Jurkat, Clone E6-1 (cell line): ENCODE measurements at places on chromosomes 13 and 19.
A peak's percentile ranks its signal among the peaks of the same experiment; 100 is the strongest.

DNA sequence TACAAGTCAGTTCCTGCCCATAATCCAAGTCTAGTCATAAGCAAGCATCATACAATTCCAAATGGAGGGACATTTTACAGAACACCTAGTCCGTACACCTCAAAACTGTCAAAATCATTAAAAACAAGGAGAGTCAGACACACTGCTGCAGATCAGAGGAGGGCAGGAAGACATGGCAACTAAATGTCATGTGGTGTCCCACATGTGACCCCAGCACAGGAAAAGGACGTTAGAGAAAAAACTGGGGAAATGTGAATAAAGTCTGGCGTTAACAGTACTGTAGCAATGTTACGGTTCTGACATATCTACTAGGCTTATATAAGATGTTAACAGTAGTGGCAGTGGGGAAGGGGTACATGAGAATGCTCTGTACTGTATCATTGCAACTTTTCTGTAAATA lies 2.3 kb downstream of the ZSCAN5A start:
- peak; percentile 30 for DNase-seq

DNA sequence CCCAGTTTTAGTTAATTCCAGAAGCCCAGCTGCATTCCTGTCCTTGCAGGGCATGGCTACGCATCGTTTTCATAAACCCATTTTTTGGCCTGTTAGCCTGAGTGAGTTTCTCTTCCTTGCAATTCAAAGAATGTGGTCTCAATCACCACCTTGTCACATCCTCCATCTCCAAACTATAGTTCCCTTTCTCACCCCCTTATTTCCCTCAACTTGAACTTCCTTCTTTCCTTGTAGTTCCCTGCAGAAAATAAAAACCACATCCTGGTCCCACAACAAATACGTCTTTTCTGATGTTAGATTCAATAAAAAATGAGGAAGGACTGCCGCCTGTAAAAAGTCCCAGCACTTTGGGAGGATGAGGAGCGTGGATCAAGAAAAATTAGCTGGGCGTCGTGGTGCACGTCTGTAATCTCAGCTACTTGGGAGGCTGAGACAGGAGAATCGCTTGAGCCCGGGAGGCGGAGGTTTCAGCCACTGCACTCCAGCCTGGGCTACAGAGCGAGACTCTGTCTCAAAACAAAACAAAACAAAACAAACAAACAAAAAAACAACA lies 13.2 kb downstream of the ADGRE3 start:
- DNase-seq: no peak

DNA sequence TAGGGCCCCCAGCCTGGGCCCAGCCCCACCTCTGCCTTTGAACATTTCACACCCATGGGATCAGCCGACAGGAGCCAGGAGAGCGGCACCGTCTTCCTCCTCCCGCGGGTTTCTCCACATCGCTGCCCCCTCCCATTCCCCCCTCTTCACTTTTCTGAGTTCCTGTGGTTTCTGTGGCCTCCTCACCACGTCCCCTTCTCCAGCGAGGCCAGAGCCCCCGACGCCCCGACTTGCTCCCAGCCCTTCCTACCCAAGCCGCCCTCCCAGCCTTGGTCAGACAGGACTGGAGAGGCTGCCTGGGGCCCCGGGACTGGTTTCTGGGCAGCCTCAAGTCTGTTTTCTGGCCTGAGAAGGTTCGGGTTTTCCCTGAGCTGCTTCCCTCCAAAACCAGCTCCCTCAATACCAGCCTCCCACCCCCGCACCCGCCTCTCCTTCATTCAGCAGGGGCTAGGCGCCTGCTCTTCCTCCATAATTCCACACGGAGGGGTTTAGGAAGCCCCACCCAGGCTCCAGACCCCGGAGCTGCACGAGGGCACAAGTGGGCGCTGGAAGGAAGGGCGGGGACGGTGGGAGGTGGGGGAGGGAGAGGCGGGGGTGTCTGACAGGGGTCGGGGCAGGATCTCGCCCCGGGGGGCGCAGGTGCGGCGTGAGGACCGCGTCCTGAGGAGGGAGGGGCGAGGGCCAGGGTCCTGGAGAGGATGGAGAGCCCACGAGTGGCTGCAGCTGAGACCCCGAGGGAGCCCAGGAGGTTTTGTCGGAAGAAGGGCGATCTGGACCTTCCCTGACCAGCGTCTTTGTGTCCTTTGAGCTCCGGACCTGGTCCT lies 4.0 kb upstream of the SIGLEC10 start:
- DNase-seq: no peak

GRCh38 chr13:41502673-41503072 lies 45.3 kb downstream of the RGCC start:
- peak; percentile 96 for DNase-seq

DNA sequence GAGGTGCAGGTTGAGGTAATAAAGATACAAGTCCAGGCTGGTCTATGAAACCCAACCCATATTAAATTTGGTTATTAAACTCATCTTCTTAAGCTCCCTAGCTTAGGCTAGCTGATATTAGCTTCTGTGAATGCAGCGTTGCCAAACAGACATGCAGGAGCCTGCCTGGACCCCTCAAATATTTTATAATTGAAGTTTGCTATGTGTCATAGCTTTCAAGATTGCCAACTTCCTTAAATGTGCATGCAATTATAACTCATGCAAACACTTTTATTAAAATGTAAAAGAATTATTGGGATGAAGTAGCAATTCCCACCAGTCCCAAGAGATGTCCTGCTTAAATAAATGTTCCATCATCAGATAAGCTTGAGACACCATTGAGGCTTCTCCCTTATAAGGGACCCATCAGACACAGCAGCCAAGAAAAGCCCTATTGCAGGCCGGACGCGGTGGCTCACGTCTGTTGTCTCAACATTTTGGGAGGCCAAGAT lies 51.3 kb downstream of the MBNL2 start:
- no peak for DNase-seq

- DNase-seq: no peak
Measured at GRCh38 chr19:29777781-29778309, 33.9 kb upstream of the CCNE1 start.

- no peak for DNase-seq
Measured at GRCh38 chr13:66154976-66155375, 1075.2 kb downstream of the PCDH9 start.

- DNase-seq: no peak
Measured at GRCh38 chr13:34731486-34731885, 210.6 kb upstream of the NBEA start.

- no peak for DNase-seq
Measured at GRCh38 chr13:33697926-33698325, 120.0 kb upstream of the RFC3 start.

GRCh38 chr13:51689663-51689996 lies 105.4 kb downstream of the WDFY2 start:
- no peak for DNase-seq

GRCh38 chr13:93529961-93530360 lies 303.4 kb downstream of the GPC6 start:
- no peak for DNase-seq

DNA sequence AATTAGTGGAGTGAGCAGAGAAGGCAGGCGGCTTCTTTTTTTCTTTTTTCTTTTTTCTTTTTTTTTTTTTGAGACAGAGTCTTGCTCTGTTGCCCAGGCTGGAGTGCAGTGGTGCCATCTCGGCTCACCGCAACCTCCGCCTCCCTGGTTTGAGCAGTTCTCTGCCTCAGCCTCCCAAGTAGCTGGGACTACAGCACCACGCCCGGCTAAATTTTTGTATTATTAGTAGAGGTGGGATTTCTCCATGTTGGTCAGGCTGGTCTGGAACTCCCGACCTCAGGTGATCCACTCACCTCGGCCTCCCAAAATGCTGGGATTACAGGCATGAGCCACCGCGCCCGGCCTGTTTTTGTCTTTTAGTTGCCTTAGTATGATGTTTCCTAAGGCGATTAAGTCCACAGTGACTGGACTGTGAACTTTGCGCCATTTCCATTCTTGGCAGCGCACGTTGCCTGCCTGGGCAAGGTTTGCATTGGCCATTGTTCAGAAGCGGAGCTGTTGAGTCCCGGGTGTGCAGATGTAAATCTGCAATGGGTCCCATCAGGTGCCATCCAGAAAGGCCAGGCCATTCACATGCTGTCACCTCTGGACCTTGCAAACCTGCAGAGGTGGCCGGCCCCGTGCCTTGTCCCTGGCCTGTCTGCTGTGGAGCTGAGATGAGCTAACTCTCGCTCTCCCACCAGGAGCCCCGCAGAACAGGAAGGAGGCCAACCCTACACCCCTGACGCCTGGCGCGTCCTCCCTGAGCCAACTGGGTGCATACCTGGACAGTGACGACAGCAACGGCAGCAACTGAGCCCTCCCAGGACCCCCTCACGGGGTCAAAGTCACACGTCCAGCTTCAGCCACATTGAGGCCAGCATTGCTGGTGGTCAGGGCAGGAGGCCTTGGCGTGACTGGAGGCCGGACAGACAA lies 10.9 kb upstream of the SHD start:
- DNase-seq: no peak

GRCh38 chr19:32537580-32537979 lies 43.4 kb upstream of the PDCD5 start:
- no peak for DNase-seq

DNA sequence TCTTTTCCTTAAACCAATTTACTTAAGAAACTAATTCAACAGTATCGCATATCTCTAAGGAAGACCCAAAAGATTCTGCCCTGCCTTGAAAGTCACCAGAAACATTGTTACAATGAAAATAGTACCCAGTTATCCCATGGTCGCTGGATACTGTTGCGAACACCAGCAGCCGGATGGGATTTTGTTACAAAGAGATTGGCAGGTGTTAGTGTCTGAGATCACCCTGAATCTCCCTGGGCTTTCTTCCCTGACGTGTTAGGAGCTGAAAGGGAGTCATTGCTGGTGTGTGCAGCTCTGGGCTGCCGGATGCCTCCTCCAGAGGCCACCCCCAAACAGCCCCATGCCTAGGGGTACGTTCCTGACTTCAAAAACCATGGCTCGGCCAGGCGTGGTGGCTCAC lies 38.2 kb downstream of the PTPRS start:
- no peak for DNase-seq

- peak; percentile 74 for DNase-seq
Measured at GRCh38 chr19:46265217-46265828, 31.5 kb upstream of the HIF3A start.

GRCh38 chr13:23348262-23349127 lies 85.0 kb downstream of the SACS start:
- DNase-seq: no peak

DNA sequence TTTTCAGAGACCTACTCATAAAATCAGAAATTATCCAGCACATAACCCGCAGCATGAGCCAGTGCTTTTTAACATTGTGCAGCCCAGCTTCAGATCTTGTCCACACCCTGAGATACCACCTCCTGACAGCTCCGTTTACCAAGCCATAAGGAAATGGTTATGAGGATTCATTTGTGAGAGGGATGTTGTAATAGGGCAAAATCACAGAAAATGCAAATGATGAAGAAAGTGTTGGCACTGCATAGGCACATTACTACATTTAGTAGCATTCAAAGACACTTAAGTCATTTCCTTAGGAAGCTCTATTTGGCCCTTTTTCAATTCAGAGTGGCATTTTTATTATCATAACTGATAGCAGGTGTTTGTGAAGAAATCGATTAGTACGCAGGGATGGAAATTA lies 277.5 kb downstream of the DNAJC15 start:
- no peak for DNase-seq

GRCh38 chr19:16571822-16572331 lies 338 bp downstream of the SLC35E1 start:
- DNase-seq: no peak

- DNase-seq: no peak
Measured at GRCh38 chr13:69817333-69817869, 290.2 kb upstream of the ATXN8OS start.

DNA sequence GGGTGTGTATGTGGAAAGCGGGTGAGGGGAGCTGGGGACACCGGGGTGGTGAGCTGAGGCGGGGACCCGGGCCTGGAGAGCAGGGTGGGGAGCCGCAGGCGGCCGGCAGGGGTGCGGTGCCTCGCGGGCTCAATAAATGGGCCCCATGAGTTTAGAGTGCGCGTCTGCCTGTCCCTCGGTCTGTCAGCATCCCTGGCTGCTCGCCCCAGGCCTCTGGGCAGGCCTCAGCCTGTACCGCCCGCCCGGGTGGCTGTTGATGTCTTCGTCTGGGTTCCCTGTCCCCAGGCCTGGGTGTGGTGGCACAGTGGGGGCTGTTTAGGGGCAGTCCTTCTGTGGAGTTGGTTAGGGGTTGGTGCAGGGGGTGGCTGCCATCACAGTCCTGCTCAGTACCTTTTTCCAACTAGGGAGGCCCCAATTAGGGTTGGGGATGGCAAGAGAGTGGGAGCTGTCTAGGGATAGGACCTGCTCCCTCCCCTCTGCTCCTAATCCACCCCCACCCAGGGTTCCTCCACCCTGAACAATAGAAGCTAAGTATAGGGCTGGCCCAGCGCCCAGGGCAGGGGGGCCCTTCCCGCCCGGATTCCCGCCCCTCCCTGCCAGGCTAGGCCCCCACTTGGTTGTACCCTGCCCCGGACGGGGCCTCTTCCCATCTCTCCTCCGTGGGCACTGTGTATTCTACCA lies 12.2 kb downstream of the CIC start:
- no peak for DNase-seq

- DNase-seq: peak; percentile 54
Measured at GRCh38 chr19:41746593-41747227, 8.6 kb upstream of the CEACAM6 start.

GRCh38 chr13:29924482-29925350 lies 74.3 kb upstream of the UBL3 start:
- DNase-seq: no peak

DNA sequence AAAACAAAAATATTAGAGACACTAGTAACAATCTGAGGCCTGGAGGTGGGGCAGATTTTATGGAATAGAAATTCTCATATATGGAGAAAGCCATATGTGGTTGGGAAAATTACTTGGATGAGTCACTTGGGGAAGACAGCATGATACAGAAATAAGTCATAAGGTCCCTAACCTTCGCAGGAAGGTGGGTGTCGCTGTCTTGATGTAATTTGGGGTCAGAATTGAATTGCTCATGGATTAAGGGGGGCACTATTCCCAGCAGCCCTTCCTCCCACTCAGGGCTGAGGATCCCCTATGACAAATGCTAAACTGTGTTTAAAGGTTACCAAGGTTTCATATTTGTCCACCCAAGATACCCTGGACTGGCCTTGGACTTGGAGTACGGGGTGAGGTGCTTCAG lies 5.0 kb downstream of the RDH8 start:
- DNase-seq: no peak

DNA sequence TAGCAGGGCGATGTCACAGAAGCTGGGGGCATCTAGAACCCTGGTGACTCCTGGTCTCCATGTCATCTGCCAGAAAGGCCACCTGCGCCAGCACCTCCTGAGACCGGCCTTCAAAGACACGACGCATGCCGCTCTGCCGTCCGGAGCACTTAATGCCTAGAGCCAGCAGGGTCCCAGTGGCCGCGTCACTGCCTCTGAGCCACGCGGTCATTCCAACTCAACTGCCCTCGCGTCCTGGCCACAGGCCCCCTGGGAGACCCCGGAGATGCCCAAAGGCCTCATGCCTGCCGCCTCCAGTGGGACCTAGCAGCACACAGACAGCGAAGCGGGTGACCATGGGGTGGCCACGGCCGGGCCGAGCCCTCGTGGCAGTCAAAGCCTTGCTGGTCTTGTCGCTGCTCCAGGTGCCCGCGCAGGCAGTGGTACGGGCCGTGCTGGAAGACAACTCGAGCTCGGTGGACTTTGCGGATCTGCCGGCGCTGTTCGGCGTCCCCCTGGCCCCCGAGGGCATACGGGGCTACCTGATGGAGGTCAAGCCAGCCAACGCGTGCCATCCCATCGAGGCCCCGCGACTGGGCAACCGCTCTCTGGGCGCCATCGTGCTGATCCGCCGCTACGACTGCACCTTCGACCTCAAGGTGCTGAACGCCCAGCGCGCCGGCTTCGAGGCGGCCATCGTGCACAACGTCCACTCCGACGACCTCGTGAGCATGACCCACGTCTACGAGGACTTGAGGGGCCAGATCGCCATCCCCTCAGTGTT lies at the start of gene ZNRF4:
TSS of gene ZNRF4 (plus strand) at position 51 of the 763 bp plus-strand sequence. CDS start at position 126, 75 bp downstream.
- DNase-seq: no peak
